BJ (cell line): ENCODE measurements at places on chromosomes 3 and 15. TPM values are rescaled to one million over a fixed set of nuclear protein-coding genes. Genes with fewer than 3 reads are reported as not detected.

The TMEM212 gene
- not detected in 2 replicates for polyA plus RNA-seq

GRCh38 chr15:65212097-65212496, 824 bp upstream of the CILP start:
- no peak for DNase-seq

GRCh38 chr3:19046440-19046839, 101.9 kb upstream of the KCNH8 start:
- DNase-seq: no peak

The HTR3E gene
- polyA plus RNA-seq: not detected in 2 replicates

GRCh38 chr3:166455744-166456143, 618.5 kb upstream of the BCHE start:
- DNase-seq: no peak

DNA sequence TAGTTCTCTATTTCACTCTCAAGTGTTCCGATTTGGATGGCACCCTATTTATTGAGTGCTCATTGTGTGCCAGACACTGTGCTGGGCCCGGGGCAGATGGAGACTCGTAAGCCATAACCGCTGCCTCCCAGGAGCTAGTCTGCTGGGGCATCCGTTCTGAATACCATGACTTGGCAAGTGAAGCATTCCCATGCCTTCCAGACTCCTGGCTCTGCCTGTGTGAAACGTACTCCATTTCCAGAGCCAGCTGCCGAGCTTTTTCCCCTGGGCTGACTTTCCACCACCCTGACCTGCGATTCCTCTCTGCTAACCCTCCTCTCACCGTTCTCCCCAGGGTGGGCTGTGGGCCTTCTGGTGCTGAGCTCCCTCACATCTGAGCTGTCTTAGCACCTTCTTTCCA, 303.1 kb upstream of the CTDSPL start:
- no peak for DNase-seq

GRCh38 chr15:70195171-70195570, 97.5 kb upstream of the TLE3 start:
- no peak for DNase-seq

The COPB2 gene
- 112 and 212 TPM in 2 replicates for polyA plus RNA-seq
